ENCODE measurements at places on chromosomes 16 and 17.

DNA sequence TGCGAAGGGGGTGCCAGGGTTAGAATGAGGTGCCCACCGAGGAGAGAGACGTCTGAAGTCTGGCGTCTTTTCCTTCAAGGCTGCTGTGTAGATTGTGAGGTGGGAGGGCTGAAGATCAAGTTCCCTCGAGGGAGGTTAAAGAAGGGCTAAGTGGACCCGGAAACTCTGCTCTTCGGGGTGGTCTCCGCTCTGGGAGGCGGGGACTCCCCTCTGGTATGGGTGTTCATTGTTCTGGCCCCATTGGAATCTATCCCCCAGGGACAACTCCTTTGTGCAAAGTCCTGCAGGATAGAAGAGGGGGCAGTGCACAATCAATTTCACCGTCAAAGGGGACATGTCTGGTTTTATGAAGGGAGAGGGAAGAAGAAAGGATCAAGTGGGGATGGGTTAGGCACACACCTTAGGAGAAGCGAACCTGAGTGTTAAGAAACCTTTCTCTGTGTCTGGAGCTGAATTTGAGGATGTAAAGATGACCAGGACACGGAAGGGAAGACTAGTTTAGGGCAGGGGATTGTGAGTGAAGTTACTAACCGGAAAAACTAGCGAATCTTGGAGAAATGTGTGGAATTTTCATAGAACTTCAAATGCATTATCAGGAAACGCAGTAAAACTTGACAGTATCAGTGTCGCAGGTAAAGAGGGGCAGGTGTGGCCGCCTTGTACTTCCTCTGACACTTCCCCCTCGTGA, 809 bp upstream of the RAB34 start:
- no peak for DNase-seq

DNA sequence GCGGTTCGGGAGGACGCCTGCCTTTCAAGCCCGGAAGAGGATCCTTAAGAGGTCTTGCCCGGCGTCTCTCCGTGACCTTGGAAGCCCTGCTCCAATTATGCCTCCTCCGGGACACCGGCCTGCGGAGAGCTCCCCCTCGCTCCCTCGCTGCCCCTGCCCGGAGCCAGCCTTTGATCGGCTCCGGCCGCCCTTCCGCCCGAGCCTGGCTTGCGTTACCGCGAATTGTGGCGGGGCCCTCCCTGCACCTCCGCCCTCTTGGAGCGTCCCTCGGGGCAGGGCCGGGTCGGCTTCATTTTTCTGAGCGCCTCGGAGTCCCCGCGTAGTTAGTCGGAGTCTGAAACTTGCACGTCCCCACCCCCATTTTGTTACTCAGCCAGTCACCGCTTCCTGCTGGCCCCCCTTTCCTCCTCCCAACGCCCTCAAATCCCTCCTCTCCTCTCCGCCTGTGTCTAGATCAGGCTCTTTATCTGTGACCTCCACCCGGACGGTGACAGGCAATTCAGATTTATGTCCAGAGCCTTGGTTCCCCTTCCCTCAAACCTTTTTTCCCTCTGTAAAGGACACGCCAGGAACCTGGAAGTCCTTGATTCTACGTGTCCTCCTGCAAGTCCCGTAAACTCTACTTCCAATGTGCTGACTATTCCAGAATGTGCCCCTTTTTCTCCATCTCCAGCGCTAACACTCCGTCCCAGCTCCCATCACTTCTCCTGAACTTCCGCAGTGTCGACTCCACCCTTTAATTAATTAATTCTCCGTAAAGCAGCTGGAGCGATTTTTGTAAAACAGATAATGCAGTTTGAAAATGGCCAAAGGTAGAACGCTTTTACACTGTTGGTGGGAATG, 569 bp upstream of the RABEP2 start:
- DNase-seq = no peak

- DNase-seq = no peak
Measured at GRCh38 chr16:1130382-1130781, 22.5 kb upstream of the CACNA1H start.

GRCh38 chr16:4599037-4599436, 15.7 kb downstream of the UBALD1 start:
- DNase-seq = no peak

DNA sequence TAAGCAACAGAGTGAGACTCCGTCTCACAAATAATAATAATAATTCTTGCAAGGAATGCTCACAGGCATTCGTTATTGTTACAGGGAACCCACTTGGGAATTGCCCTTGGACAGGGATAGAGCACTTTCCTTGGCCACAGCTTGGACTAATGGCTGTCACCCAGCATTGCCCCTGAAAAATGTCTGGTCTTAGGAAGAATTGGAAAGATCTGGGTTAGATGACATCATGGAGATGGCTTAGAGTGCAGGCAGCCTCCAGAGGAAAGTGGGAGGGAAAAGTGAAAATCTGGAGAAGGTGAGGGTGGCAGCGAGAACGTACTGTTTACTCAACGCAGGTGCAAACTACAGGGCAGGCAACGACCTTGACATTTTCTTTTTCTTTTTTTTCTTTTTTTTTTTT, 59.3 kb upstream of the MRTFB start:
- no peak for DNase-seq

GRCh38 chr17:59623151-59623550, 3.5 kb downstream of the CLTC start:
- no peak for DNase-seq

DNA sequence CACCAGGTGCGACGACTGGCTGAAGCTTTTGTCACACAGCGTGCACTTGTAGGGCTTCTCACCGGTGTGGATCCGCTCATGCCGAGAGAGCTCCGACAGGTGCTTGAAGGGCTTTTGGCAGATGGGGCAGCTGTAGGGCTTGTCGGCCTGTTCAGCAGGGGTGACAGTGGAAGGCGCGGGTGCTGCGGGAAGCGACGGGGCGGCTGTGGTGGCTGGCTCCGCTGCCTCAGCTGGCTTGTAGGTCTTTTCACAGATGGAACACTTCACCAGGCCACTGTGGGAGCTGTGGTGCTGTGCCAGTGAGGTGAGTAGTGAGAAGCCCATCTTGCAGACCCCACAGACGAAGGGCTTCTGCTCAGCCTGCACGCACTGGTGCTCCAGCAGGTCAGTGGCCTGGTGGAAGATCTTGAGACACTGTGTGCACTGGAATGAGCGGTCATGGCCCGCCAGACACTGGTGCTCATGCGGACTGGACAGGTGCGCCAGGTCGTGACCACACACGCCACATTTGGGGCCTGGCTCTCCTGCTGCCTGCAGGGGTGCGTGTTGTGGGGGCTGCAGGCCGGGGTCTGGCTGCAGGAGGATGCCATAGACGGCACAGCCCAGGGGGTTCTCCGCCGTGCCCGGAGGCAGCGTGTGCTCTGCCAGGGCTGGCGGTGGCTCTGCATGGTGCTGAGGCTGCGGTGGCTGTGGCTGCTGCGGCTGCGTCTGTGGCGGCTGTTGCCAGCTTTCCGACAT, 2.8 kb downstream of the ZNF319 start:
- no peak for DNase-seq

DNA sequence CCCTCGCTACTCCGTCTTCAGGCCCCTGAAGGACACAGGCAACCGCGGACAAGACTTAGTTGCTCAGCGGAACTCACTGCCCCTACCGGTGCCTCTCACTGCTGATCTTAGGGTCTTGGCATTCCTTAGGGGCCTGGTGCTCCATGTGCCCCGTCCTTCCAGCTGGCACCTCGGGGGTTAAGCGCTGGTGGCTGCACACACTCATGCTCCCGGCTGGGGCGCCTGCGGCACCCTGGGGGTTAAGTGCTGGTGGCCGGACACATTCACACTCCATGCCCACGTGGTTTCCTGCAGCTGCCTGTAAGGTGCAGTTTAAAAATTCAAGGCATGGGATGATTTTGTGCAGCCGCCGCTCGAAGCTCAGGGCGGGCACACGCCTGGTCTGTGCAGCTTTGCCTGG, 45.1 kb downstream of the BAIAP2 start:
- DNase-seq = no peak

- no peak for DNase-seq
Measured at GRCh38 chr16:82655720-82656490, 29.1 kb downstream of the CDH13 start.

GRCh38 chr17:17792037-17792550, 44.7 kb downstream of the SREBF1 start:
- DNase-seq = no peak

- no peak for DNase-seq
Measured at GRCh38 chr17:78267253-78268073, 36.0 kb downstream of the TMEM235 start.

DNA sequence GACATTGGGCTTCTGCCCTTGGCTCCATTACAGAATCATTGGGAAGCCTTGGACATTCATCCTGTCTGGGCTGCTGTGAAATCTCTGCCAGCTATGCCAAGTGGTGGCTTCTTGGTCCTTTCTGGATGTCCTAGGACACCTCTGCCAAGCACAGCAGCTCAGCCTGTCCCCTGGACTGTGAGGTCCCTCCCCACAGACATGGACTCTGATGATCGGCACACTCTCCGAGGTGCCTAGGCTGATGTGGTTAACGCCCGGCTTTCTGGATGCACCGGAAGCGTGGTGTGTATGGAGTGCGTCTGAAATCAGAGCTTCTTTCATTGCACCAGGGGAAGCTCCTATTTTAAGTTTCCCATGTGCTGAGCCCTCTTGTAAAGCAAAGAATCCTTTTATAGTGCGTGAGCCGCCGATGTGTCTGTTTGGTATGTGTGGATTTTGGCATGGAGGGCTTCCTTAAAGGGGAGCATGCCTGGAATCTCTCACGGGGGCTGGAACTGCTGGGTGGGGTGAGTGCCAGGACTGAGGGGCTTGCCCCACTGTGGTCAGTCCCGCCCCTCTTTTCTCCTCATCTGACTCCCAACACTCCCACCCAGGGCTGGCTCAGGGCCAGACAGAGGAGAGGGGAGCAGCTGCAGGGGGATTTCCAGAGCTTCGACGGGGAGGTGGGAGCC, 7.0 kb upstream of the ARHGAP23 start:
- DNase-seq = no peak

- peak; percentile 19 for DNase-seq
Measured at GRCh38 chr16:17205279-17206211, 265.2 kb downstream of the XYLT1 start.

- no peak for DNase-seq
Measured at GRCh38 chr17:16649585-16649984, 4.1 kb downstream of the ZNF624 start.

- no peak for DNase-seq
Measured at GRCh38 chr17:18326039-18326438, 10.9 kb downstream of the SMCR8 start.

GRCh38 chr16:30354423-30355143, 525 bp downstream of the CD2BP2 start:
- no peak for DNase-seq

DNA sequence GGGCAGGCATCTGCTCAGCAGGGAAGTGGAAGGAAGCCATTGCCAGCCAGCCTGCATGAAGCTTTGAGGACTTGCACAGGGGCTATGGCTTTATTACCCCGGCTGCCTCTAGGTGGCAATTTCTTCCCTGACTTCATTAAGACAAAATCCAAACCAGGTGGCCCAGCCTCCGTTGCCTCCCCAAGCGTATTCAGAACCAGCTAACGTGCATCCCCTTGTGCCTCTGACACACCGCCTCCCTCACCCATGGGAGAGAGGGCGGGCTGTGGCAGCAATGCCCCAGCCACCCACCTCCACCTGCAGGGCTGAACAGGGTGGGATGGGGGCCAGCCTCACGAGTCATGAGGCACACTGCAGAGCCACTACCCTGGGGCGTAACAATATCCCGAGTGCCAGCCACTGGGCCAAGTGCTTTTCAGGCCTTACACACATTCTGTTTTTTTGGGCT, 6.8 kb downstream of the KIFC3 start:
- DNase-seq = peak; percentile 39

GRCh38 chr16:88882358-88883030, 16.0 kb upstream of the PABPN1L start:
- peak; percentile 58 for DNase-seq

GRCh38 chr16:49596068-49596467, 222.5 kb downstream of the C16orf78 start:
- no peak for DNase-seq

DNA sequence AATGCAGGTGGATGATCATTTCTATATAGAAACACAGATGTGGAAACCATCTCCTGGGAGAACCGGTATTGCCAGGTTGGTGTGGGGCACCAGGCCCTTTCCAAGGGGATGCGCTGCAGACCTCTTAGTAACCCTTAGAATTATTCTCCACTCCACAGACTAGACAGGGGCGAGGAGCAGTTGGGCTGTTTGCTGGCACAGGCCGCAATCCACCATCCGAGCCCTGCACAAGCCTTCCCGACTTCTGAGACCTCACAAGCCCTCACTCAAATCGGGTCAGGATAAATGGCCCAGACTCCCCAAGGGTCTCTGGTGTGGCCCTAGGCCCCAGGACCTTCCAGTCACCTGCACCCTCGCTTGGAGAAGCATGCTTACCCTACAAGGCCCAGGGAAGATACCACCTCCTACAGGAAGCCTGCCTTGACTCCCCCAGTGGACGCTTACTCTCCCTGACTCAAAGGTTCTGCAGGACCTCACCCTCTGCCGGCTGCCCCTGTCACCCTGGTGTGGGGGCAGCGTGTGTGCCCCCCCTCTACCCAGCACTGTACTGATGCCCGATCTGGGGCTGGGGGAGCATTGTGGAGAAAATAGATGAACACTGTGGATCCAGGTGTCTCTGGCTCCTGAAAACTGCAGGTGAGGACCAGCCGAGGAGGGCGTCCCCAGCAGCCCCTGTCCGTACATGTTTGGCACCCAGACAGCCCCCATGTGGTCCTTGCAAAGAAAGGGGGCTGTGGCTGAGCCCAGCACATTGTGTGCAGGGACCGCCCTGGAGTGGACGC, 49.8 kb upstream of the ACSF3 start:
- no peak for DNase-seq

All from LNCaP clone FGC (cell line).